H4 (cell line): ENCODE measurements at places on chromosomes 3 and 15.

- DNase-seq, result no peak
Measured at GRCh38 chr15:54159012-54159411, 180.8 kb downstream of the UNC13C start.

DNA sequence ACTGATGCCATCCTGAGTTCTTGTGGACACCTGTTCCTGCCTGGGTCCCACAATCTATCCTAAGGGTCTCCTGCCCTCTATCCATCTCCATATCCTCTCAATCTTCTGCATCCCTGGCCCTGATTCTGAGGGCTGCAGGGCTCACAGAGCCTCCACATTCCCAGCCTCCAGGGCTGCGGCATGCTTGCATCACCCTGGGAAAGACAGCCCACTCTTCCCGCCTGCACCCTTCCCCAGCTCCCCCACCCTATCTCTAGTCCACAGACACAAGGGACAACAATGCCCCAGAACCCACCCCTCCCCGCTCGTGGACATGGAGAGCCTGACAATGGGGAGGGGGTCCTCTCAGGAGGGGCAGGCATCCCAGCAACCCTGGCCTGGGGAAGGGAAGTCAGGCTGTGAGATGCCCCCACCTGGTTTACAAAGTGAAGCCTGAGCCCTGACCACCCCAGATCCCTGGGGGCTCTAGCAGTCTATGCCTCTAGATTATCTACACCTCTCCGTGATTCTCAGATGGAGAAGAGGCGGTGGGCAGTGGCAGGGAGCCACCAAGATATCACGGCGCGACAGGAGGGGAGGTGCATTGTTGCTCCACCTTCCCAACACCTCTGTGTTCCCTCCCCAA, 10.3 kb downstream of the SEMA3G start:
- no peak for DNase-seq

GRCh38 chr3:195189821-195190220, 81.1 kb downstream of the XXYLT1 start:
- DNase-seq, result no peak

- DNase-seq, result no peak
Measured at GRCh38 chr3:132294906-132295305, 22.3 kb upstream of the ACP3 start.

DNA sequence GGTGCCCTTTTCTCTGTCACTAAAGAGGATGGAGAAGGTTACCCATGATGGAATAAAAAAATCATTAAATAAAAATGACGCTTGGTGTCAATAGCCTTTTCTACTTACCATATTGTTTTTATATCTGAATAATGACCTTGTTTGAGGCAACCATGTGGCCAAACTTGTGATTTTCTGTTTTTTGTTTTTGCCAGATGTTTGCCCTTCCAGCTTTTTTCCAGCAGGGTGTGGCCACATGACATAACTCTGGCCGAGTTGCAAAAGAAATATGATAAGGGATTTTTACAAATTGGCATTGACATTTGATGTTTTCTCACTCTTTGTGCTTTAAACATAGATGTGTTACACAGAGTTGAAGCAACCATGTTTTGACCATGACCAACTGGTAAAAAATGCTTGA, 39.7 kb upstream of the EPHA3 start:
- no peak for DNase-seq

- DNase-seq, result no peak
Measured at GRCh38 chr3:134337071-134337482, 37.2 kb downstream of the AMOTL2 start.

DNA sequence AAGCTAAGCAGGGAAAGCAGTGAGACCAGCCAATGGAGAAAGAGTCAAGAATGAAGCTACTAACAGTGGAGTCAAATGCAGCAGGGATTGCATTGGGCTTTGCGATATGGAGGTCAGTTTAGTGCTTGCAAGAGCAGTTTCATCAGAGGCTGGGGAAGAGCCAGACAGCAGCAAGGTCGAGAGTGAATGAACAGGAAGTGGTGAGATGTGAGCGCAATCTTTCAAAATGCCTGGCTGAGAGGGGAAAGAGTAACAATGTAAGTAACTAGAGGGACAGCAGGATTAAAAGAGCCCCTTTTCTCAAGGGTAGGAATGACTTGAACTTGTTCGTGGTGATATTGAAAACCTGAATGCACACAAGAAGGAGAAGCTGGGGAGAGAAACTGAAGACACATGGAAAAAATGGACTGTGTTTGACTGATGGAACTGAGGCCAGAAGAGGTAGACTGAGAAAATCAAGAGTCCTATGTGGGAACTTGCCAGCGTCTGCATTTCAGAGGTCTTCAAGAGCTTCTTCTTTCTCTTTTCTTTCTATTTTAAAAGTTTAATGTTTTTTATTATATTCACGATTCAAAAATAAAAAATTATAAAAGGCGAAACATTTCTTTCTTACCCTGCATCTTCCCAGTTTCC, 30.6 kb upstream of the GPR160 start:
- peak; percentile 41 for DNase-seq

DNA sequence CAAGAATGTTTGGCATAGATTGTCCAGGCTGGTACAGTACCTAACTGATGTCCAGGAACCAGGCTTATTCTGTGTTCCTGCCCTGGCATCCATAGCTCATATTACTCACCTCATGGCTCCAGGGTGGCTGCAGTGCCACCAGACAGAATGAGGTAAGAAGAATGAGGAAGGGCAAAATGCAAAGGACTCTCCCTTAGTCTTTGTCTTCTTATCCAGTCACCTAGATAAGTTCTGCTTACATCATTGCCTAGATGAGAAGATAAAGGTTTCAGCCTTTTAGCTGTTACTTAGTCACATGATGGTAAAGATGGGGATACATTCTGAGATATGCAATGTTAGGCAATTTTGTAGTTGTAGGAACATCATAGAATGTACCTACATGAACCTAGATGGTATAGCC, 45.8 kb downstream of the CHP1 start:
- DNase-seq, result no peak

GRCh38 chr3:152505926-152506325, 237.2 kb downstream of the MBNL1 start:
- no peak for DNase-seq

DNA sequence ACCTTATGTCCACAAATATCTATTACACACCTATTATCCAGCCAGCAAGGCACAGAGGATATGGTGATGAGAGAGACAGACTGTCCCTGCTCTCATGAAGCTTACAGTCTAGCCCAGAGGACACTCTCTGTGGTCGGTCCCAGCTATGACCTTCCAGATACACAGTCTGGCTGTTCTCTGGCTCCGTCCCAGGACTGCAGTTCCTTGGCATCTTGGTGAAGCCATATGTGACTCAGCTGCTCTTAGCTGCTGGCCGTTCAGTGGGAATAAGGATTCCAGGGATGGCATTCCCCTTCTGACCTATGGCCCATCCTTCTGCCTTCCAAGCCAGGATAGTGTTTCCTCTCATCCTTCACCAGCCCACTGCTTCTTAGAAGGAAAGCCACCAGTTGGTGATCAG, 30.8 kb downstream of the MEX3B start:
- no peak for DNase-seq

DNA sequence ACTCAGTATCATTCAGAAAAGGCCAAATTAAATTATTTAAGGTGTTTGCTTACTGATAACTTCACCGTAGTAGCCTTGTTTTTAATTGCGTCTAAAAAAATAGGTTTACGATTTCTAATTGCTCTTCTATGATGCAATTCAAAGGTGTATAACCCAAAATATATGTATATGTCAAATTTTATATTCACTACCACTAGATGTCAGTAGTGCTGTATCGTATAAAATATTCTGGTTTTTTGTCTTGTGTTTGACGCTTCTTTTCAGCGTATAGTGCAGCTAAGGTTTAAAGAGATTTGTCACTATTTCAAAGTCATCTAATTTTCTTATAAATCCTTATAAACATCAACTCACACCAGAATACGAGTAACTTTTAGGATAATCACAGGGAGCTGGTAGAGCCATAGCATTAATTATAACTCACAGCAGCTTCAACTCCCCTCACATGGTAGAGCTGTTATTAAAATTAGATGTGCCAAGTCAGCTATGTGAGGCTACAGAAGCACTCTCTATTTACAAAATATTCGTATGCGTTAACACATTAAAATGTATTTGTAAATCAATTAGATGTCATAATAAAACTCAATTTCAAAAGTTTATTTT, 3.5 kb downstream of the PFN2 start:
- peak; percentile 56 for DNase-seq

DNA sequence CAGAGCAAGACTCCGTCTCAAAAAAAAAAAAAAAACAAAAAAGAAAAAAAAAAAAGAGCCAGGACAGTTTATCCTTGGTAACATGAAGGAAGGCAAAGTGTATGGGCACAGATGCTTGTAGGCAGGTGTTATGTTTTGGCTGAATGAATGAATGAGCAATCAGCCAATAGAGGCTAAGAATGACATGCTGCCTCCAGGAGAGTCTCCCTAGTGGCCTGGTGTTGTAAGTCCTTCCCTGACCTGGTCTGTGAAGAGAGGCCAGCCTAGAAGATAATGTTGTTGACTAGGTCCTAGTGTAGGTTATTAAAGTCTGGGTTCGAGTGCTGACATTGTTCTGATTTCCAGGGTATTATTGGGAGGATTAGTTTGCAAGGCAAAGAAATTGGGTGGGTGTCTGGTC, 24.9 kb downstream of the GYG1 start:
- no peak for DNase-seq

GRCh38 chr3:51622868-51623267, 48.2 kb upstream of the TEX264 start:
- no peak for DNase-seq

DNA sequence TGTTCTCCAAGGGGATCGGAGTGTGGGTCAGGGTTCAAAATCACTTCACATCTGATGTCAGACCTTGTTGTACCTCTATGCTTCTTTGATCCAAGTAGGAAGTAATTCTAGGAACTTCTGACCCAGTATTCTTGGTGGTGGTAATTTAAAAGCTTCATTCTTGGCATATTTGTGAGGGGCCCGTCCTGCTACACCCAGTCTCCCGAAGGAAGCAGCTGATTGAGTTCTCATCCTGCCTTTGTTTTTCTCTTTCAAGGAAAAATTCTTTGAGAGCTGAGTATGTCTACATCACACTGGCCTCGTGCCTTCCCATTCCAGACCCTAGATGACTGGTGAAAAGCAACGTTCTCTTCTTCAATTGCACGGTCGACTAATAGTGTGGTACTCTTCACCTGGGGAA, 234.4 kb upstream of the TPRG1 start:
- DNase-seq, result no peak

- DNase-seq, result no peak
Measured at GRCh38 chr3:115148142-115148790, 1.2 kb upstream of the ZBTB20 start.

DNA sequence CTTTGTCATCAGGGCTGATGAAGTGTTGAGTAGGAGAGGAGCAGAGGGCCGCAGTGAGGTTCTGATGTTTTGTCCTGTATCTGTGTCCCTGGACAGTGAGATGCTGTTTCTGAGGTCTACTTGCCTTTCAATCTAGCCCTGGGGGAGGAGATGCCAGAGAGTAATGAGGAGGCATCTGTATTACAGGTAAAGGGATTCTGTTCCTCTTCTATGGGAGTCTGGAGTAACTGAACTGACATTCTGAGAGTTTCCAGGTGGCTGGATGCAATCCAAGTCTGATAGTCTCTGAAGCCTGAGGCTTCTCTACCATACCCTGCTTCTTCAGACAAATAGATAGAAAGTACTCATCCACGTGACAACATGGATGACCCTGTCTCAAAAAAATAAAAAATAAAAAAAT, 60.9 kb downstream of the IL12A start:
- no peak for DNase-seq

- no peak for DNase-seq
Measured at GRCh38 chr15:48811325-48811958, 573 bp upstream of the CEP152 start.

- DNase-seq, result no peak
Measured at GRCh38 chr3:117566926-117567325, 857.3 kb downstream of the TUSC7 start.

- DNase-seq, result no peak
Measured at GRCh38 chr15:52699457-52699856, 20.3 kb upstream of the ATOSA start.

DNA sequence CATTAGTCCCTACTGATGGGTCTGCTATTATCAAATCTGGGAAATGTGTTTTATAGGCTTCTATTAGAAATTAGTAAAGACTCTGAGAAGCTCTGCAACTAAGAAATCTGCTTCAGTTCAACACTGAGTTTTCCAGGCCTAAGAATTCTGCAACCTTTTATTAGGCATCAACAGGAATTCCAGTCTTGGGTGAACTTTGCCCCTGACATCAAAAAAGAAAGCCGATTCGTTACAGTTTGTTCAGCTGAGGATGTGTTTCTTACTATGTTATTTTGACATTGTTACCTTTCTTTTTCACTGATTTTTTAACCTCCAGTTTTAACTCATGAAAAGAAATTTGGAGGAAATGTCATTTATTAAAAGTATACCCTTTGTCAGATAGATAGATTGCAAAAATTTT, 131.5 kb upstream of the KCNH8 start:
- DNase-seq, result no peak

DNA sequence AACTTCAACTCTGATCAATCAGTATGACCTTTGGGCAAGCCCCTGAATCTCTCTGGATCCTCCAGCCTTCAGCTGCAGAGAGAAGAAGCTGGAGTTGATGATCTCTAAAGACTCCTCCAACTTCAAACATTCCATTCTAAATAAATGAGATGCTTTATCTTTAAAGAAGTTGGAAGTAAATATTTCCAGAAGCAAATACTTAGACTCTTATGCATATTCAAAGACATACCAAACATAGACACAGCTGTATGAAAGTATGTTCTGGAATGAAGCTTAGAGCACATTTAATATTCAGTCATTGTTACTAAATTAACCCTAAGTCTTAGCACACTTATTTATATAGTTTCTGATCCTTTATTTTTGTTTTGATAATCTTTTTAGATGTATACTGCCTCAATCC, 77.6 kb upstream of the ACP3 start:
- DNase-seq, result no peak

GRCh38 chr3:10299679-10300078, 6.9 kb upstream of the GHRL start:
- DNase-seq, result no peak

GRCh38 chr3:132983143-132983770, 54.9 kb upstream of the TMEM108 start:
- DNase-seq, result no peak

DNA sequence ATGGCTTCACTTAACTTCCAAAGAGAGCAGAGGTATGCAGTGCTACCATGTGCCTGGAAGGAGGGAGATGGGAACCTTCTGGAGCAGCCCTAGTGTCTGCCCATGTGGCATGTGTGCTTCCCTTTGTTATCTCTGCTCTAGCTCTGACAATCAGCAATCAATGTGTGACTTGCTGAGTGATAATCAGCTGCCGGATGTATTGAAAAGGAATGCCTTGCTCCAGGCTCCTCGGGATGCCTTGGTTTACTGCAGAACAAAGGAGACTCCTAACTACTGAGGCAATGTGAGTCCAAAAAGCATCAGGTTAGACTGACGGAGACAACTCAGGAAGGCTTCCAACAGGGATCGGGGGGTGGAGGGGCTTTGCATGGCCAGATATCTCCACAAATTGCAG, 36.0 kb upstream of the CORO2B start:
- DNase-seq, result no peak

GRCh38 chr3:109923431-109923830, 586.1 kb upstream of the DPPA4 start:
- no peak for DNase-seq
